ENCODE measurements at places on chromosomes 5 and 9. TPM values are rescaled to one million over a fixed set of nuclear protein-coding genes. Genes with fewer than 3 reads are reported as not detected.
A peak's percentile ranks its signal among the peaks of the same experiment; 100 is the strongest.

The DRD1 gene
- polyA plus RNA-seq, result 0.02 TPM

The IL4 gene
- polyA plus RNA-seq, result not detected

DNA sequence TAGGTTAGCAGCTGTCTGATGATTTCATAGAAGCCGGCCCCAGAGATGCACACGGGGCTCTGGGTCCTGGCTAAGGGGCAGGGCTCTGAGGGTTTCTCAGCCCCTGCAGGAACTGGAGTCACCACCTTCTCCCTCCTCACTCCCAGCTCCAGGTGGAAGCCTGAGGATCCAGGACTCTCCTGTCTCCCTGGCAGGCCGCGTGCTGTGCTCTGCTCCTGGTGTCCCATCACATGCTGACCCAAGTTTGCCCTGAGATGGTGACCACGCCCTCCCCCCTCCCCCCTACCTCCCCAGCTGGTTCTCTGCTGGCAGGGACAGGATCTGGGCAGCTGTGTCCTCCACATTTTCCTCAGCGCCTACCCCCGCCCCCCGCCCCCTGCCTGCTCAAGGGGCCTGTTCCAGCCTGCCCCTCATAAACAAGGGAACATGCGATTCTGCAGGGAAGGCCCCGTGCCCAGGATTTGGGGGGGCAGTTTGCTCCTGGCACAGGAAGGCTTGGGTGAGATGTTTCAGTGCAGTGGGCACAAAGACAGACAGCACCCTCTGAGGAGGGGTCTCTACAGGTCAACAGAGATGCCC lies 87.4 kb downstream of the PSD2 start:
- H3K36me3 ChIP-seq, result no peaks in the 10 kb centered on the region
- peak; percentile 55 for DNase-seq
- no peak overlapping the region for H3K4me3 ChIP-seq
- H3K27ac ChIP-seq, result peak overlapping the region; percentile 44
- H3K27me3 ChIP-seq, result no peaks in the 10 kb centered on the region

- peak overlapping the region; percentile 26 for H3K4me3 ChIP-seq
- H3K36me3 ChIP-seq, result no peaks in the 10 kb centered on the region
- peaks cover 5% of the 10 kb centered on the region for H3K4me1 ChIP-seq
- no peaks in the 10 kb centered on the region for H3K27me3 ChIP-seq
- DNase-seq, result peak; percentile 37
- H3K27ac ChIP-seq, result no peak overlapping the region
Measured at GRCh38 chr5:68460147-68460798, 244.7 kb downstream of the PIK3R1 start.

The PPP2R2B gene
- polyA plus RNA-seq, result 11.9 TPM

The PCDHGA9 gene
- polyA plus RNA-seq, result 0.13 TPM

The FOXD4L5 gene
- 0.05 TPM for polyA plus RNA-seq

DNA sequence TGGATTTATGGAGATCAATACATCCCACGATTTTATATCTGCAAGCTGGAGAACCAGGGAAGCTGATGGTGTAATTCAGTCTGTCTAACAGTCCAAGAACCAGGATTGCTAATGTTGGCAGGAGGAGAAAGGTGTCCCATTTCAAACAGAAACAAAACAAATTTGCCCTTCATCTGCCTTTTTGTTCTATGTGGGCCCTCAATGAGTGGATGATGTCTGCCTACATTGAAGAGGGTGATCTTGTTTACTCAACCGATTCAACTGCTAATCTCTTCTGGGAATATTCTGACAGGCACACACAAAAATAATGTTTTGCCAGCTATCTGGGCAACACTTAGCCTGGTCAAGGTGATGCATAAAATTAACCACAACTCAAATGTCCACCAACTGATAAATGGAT lies 65.1 kb upstream of the IL33 start:
- H3K4me3 ChIP-seq, result no peak overlapping the region
- H3K36me3 ChIP-seq, result no peaks in the 10 kb centered on the region
- H3K27ac ChIP-seq, result no peak overlapping the region
- no peaks in the 10 kb centered on the region for H3K27me3 ChIP-seq

DNA sequence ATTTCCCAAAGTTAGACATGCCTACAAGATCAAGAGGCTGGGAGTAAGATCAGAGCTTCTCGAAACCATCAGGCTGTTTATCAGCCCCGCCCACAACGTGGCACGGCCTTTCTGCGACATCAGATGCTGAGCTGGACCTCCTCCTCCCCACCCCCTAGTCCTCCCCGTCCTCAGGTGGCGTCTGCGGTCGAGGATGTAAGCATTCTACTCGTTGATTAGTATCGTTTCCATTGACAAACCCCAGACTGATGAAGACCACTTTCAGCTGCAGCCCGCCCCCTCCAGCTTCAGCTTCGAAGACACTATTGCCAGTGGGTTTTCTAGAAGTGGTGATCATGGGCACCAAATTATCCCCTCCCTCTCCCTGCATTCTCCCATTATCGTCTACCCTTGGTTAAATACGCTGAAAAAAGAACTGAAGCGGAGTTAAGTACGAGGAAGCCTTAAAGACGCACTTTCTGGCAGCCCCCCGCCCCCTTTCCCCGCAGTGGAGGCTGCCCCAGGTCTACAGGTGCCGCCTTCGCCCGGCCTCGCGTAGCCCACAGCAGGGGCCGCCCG lies 1.1 kb downstream of the PPIC start:
- H3K4me1 ChIP-seq, result no peaks in the 10 kb centered on the region
- no peak overlapping the region for H3K27ac ChIP-seq

- H3K4me1 ChIP-seq, result no peaks in the 10 kb centered on the region
- H3K36me3 ChIP-seq, result no peaks in the 10 kb centered on the region
- peak overlapping the region; percentile 59 for H3K4me3 ChIP-seq
- no peak overlapping the region for H3K27ac ChIP-seq
- DNase-seq, result peak; percentile 86
Measured at GRCh38 chr5:132813599-132814502, 749 bp downstream of the SOWAHA start.

DNA sequence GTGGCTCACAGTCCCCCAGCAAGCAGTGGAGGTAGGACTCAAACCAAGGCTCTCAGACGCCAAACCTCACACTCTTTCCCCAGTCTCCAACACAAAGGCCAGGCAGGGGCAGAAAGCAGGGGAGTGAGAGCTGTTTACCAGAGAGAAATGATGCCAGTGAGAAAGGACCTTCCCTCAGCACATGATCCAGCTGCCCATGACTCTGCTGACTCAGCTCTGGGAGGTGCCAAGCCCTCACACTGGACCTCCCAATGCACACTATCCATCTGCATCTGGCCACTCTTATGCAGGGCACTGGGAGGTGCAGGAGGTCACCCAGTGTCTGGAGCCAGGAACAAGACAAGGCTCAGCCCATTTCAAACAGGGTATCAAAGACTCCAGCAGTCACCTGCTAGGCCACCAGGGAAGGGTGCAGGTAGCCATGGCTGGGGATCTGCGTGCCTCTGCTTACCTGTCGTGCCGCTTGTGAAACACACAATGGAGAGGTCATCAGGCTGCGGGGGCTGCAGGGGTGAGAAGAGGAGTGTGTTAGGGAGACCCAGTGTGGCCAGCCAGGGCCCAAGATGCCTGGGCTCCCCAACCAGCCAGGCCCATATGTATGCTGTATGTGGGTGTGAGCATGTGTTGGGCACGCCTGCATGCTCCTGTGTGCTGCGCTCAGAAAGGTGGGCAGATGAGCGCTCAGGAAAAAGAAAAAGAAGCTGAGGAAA lies 26.3 kb downstream of the ACSL6 start:
- H3K4me1 ChIP-seq, result peaks cover 4% of the 10 kb centered on the region
- DNase-seq, result no peak
- no peaks in the 10 kb centered on the region for H3K36me3 ChIP-seq
- no peak overlapping the region for H3K27ac ChIP-seq
- no peaks in the 10 kb centered on the region for H3K27me3 ChIP-seq

The TMOD1 gene
- 0.54 TPM for polyA plus RNA-seq

The RIMOC1 gene
- polyA plus RNA-seq, result 9.5 TPM

DNA sequence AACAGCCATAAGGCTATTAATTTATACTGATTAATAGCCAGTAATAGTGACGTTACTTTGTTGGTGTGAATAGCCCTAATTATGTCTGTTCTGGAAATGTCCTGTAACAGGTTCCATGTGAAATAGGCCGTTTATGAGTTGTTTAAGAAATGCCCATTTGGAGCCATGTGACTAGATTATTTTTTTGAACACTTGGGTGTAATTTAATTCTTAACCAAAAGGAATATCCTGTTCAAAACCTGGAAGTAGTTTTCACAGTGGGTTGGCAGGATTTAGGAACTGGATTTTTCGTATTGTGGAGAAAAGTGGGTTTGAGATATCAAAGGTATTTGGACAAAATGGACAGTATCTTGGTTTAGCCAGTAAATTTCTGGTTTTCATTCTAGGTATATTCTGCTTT lies 1.3 kb downstream of the TENT2 start:
- DNase-seq, result no peak
- H3K27ac ChIP-seq, result peak overlapping the region; percentile 85
- no peaks in the 10 kb centered on the region for H3K27me3 ChIP-seq
- H3K4me1 ChIP-seq, result peaks cover 8% of the 10 kb centered on the region
- H3K4me3 ChIP-seq, result peak overlapping the region; percentile 99

DNA sequence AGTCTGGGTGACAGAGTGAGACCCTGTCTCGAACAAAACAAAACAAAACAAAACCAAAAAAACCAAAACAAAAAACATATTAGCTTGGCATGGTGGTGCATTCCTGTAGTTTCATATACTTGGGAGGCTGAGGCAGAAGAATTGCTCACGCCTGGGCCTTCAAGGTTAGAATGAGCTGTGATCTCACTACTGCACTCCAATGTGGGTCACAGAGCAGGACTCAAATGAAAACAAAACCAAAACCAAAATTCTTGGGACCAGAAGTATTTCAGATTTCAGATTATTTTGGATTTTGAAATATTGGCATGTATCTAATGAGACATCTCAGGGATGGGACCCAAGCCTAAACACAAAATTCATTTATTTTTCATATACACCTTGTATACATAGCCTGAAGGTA lies 80.2 kb downstream of the TMC1 start:
- no peak overlapping the region for H3K27ac ChIP-seq
- no peaks in the 10 kb centered on the region for H3K4me1 ChIP-seq
- H3K36me3 ChIP-seq, result no peaks in the 10 kb centered on the region
- H3K27me3 ChIP-seq, result peaks cover 21% of the 10 kb centered on the region
- no peak for DNase-seq

DNA sequence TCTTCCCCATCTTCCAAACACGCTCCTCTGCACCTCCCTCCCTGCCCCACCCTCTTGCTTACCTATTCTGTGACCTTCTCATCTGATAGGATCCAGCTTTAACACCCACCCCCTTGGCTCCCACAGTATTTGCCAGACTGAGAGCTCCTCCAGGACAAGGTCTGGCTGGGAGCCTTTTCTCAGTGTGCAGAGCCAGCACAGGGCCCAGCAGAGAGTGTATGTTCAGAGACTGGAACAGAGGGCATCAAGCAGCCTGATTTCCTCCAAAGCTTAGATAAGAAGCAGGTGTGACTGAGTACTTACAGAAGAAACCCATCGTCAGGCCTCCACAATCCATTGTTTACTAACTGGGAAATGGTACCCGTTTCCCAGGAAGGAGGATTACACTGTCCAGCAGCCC lies 26.6 kb downstream of the LHX6 start:
- peaks cover 4% of the 10 kb centered on the region for H3K27me3 ChIP-seq
- no peak overlapping the region for H3K27ac ChIP-seq
- no peak for DNase-seq
- H3K36me3 ChIP-seq, result no peaks in the 10 kb centered on the region
- H3K4me1 ChIP-seq, result peaks cover 10% of the 10 kb centered on the region

DNA sequence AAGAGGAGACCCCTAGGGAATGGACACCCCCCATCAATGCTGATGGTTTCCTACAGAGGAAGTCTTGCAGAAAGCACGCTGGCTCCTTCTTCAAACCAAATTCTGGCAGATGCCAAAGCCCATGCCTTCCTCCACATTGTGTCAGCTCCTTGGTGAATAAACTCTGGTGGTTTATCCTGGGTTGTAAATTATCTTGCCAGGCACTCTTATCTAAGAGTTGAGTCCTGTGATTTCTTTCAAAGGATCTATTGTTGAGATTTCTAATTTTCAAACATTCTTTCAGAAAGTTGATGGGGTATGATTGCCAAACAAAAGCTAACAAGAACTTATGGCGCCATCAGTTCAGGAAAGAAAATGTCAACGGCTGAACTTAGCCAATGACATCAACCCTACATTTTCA lies 160.4 kb downstream of the NSG2 start:
- DNase-seq, result no peak
- no peaks in the 10 kb centered on the region for H3K36me3 ChIP-seq
- H3K4me3 ChIP-seq, result no peak overlapping the region
- peaks cover 13% of the 10 kb centered on the region for H3K4me1 ChIP-seq
- H3K27ac ChIP-seq, result no peak overlapping the region
- no peaks in the 10 kb centered on the region for H3K27me3 ChIP-seq

- no peak overlapping the region for H3K27ac ChIP-seq
- no peak overlapping the region for H3K4me3 ChIP-seq
- no peaks in the 10 kb centered on the region for H3K27me3 ChIP-seq
- DNase-seq, result no peak
Measured at GRCh38 chr9:137371521-137371941, 51.4 kb downstream of the EXD3 start.

DNA sequence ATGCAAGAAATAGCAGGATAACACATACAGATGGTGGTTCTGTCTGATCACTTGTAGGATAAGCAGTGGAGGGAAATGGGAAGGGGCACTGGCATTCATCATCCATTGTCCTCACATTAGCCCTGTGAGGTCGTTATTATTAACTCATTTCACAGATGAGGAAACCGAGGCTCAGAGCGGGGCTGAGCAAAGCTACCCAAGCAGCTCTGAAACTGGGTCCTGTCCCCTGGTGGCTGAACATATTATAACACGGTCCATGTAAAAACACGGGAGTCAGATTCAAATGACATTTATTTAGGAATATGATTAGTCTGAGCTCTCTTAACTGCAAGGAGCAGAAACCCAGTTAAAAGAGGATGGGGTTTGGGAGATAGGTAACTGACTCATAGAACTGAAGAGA lies 43.1 kb downstream of the HRH2 start:
- no peak overlapping the region for H3K4me3 ChIP-seq

- H3K36me3 ChIP-seq, result no peaks in the 10 kb centered on the region
- DNase-seq, result no peak
- H3K4me3 ChIP-seq, result no peak overlapping the region
- H3K27me3 ChIP-seq, result no peaks in the 10 kb centered on the region
Measured at GRCh38 chr5:125409234-125409860, 662.9 kb upstream of the ZNF608 start.

DNA sequence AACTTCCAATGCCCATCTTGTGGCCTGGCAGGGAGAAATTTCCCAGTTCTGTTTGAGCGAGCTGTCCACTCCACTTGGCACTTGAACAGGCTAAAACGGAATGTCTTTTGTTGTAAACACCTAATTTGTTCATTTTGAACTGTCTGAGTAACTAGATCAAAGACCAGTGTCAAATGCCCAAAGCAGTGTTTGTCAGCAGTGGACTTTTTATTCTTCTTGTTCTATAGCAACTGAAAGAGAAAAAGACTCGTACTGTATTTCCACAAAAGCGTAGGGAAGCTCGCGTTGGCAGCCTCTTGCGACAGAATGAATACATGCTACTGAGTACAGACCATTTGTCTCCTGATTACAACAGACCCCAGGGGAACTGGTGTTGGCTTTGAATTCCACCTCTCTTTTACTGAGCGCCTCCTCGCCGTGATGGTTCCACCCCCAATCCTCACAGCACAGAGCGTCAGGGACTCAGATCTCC lies 601.8 kb upstream of the ZNF608 start:
- peak overlapping the region; percentile 87 for H3K27ac ChIP-seq
- H3K27me3 ChIP-seq, result no peaks in the 10 kb centered on the region
- H3K4me1 ChIP-seq, result peaks cover 27% of the 10 kb centered on the region
- H3K4me3 ChIP-seq, result no peak overlapping the region
- H3K36me3 ChIP-seq, result no peaks in the 10 kb centered on the region
- DNase-seq, result no peak

The ENTPD8 gene
- 0.18 TPM for polyA plus RNA-seq

The HACD4 gene
- under 0.01 TPM for polyA plus RNA-seq

- H3K27ac ChIP-seq, result no peak overlapping the region
- no peak overlapping the region for H3K4me3 ChIP-seq
- peaks cover 13% of the 10 kb centered on the region for H3K4me1 ChIP-seq
- no peaks in the 10 kb centered on the region for H3K36me3 ChIP-seq
- DNase-seq, result no peak
Measured at GRCh38 chr5:98641671-98642070, 131.8 kb upstream of the RGMB start.
